Activated CD4-positive, CD25-positive, alpha-beta regulatory T cell treated with anti-CD3 and anti-CD28 coated beads, Interleukin-2, amount 50 U/mL, for 72 hours (primary cell): ENCODE measurements at places on chromosomes 3 and 15.

DNA sequence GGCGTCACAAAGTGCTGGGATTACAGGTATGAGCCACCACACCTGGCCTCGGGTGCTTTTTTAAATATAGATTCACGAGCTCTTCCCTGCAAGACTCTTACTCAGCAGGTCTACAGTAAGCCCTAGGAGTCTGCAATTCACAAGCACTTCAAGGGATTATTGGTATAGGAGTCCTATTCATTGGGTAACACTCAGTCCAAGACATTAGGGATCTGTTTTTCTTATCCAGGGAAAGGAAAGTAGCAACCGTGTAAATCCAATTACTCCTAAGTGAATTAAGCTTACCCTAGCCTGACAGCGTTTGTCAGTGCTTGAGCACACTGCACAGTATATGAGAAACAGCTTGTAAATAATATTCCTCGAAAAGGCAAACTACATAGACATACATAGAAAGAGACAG is 109.9 kb downstream of the SENP2 start:
- no peak for DNase-seq

DNA sequence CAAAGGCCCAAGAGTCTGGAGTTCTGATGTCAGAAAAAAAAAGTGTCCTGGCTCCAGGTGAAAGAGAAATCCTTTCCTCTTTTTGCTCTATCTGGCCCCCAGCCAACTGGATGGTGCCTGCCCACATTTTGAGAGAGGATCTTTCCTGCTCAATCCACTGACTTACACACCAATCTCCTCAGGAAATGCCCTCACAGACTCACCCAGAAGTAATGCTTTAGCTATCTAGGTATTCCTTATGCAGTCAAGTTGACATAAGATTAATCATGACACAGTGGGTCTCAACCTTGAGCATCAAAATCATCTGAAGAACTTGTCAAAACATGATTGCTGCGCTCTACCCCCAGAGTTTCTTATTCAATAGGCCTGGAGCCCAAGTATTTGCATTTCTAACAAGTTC is 31.2 kb downstream of the STRIT1 start:
- DNase-seq, result no peak

DNA sequence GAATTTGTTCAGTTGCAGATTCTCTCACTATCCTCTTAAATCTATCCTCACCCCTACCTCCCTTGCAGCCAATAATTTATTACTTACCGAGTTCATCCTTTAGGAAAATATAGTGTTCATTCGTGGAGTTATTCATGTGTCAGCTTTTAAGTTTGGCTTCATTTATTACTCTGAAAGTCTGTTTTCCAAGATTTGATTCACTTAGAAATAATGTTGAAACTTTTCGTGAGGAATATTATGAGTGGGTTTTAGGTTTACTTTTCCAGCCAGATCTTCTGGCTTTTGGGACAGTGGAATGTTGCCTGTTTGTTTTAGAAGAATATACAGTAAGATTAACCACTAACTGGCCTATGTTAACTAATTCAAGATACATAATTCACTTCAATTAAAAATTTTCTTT is 161.0 kb upstream of the CGNL1 start:
- DNase-seq, result no peak

GRCh38 chr3:163632722-163633121 is 1445.6 kb downstream of the SI start:
- no peak for DNase-seq

DNA sequence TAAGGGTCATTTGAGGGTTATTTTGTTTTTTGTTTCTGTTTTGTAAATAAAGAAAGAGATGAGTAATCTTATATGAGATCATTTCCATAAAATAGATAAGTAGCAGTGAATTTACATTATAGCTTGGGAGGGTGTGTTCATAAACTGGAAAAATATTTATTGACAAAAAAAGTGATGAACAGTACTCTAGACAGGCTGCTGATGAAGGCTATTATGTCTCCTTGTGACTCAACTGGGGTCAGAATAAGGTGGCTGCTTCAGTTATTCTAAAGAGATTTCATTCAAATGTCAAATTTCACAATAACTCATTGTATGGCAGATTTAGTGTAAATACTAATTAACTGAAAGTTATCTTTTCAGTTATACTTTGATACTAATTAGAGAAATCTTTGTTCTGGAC is 251.1 kb upstream of the CMC1 start:
- no peak for DNase-seq

DNA sequence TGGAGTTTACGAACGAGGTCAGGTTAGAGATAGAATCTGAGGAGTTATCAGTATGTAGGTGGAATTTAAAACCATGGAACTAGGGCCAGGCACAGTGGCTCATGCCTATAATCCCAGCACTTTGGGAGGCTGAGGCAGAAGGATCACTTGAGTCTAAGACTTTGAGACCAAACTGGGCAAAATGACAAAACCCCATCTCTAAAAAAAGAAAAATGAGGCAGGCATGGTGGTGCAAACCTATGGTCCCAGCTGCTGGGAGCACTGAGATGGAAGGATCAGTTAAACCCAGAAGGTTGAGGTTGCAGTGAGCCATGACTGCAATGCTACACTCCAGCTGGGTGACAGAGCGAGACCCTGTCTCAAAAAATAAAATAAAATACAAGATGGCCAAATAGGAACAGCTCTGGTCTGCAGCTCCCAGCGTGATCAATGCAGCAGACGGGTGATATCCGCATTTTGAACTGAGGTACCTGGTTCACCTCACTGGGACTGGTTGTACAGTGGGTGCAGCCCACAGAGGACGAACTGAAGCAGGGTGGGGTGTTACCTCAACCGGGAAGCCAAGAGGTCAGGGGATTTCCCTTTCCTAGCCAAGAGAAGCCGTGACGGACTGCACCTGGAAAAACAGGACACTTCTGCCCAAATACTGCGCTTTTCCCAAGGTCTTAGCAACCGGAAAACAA is 33.3 kb downstream of the ZMAT3 start:
- no peak for DNase-seq

- no peak for DNase-seq
Observed at GRCh38 chr3:42653560-42654330, at the start of gene ZBTB47. Gene ZBTB47, plus strand, starts transcription at chr3:42653697. Its CDS starts 4,659 bp downstream, at chr3:42658356.

DNA sequence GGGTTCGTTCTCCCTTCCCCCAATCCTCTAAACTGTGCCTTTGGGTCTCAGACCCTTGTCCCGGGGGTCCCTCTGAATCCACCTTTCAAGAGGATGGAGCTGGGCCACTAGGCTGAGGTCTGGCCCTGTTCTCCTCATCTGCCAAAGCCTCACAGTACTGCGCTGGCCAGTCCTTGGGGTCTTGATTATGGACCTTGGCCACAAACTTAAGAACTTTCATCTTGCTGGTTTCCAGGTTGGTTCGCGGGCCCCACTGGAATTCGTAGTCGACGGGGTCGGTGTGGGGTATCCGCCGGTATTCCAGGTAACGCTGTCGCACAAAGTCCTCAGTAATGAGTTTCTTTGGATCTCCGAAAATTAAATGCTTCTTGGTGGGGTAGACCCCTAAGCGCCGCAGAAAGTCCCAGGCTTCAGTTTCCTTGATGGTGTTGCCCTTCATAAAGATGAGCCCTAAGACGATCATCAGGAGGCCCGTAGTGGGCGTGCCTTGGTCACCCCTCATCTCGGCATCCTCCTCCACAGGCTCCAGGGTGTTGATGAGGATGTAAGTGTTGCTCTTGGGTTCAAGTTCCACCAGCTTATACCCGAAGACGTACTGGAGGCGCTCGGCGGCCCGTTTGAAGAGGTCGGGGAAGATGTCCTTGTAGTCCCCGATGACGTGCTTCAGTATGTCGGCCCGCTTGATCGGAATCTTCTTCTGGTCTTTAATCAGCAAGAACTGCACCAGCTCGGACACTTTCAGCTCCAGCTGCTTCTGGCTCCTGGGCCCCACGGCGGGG is 727 bp downstream of the NSMCE3 start:
- no peak for DNase-seq

- DNase-seq, result no peak
Observed at GRCh38 chr15:63908991-63909390, 75.2 kb upstream of the HERC1 start.

DNA sequence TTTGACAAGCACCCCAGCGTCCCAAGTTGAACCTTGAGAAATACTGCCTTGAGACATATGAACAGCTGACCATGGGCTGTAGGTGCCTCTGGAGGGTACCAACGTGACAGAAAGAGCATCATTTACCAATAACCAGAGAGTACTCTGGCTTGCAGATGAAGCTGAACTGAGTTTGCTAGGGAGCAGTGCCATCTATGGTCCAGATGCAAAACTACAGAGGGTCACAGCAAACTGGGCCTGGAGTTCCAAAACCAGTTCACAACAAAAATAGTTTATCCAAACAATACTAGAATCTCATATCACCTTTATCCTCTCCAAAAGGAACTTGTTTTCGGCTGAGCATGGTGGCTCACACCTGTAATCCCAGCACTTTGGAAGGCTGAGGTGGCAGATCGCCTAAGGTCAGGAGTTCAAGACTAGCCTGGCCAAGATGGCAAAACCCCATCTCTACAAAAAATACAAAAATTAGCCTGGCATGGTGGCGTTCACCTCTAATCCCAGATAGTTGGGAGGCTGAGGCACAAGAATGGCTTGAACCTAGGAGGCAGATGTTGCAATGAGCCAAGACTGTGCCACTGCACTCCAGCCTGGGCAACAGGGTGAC is 69.3 kb downstream of the CHAC1 start:
- DNase-seq, result no peak

GRCh38 chr15:84946772-84947489 is 34.7 kb upstream of the PDE8A start:
- no peak for DNase-seq

- DNase-seq, result no peak
Observed at GRCh38 chr3:123657111-123657510, 72.3 kb upstream of the HACD2 start.
